ENCODE measurements at places on chromosomes 5 and 9.

GRCh38 chr5:411728-412127 is 31.2 kb upstream of the EXOC3 start:
- no peak for DNase-seq

DNA sequence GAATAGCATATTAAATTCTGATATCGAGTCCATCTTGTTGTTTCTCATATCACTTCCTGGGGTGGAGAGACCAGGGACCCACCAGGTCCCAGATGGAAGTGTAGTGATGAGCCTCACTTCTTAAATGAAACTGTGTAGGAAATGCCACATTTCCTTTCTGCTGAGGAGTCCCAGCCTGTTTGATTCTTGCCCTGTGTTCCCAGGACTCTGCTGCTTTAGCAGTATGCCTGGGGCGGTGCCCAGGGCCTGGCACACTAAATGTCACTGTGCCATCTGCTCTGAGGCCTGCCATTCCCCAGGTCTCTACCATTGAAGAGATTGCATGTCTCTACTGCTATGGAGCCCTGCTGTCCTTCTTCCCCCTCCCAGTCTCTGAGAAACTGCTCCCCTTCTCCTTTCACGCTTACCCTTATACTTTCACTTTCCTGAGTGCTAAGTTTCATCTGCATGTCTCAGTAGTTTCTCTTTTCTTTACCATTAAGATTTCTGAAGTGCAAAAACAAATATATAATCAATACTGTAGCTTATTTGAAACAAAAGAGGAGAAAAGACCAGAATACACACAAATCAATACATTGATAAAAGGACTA is 260.4 kb downstream of the GABRB2 start:
- DNase-seq, result peak; percentile 92

DNA sequence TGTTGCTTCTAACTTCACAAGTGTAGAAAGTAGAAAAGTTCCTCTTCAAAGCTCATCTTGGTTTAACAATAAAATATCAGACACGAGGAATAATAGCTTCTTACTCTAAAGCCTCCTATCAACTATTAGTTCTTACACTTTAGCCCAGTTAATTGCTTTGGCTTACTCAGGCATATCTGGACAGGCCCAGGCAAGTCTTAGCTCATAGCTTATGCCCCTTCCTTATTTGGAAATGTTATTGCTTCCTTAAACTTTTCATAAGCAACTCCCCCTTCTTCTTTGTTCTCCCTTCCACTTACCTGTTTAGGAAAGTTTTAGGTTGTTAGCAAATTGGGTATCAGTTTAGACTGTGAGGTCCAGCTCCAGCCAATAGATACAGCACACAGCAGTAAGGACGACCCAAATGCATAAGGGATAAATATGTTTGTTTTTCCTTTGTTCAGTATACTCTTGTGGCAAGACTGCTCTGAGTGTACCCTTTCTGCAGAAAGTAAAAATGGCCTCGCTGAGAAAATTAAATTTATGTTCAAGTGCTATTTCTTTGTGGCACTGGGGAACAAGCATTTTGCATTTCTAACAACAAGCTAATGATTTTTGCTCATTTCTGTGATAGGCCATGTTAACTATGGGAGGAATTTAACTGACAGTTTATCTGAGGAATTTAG is 162.1 kb downstream of the SMC2 start:
- no peak for DNase-seq

GRCh38 chr5:102271759-102272158 is 24.3 kb downstream of the SLCO4C1 start:
- DNase-seq, result no peak

- no peak for DNase-seq
Measured at GRCh38 chr5:158654415-158654814, 445.3 kb downstream of the EBF1 start.

DNA sequence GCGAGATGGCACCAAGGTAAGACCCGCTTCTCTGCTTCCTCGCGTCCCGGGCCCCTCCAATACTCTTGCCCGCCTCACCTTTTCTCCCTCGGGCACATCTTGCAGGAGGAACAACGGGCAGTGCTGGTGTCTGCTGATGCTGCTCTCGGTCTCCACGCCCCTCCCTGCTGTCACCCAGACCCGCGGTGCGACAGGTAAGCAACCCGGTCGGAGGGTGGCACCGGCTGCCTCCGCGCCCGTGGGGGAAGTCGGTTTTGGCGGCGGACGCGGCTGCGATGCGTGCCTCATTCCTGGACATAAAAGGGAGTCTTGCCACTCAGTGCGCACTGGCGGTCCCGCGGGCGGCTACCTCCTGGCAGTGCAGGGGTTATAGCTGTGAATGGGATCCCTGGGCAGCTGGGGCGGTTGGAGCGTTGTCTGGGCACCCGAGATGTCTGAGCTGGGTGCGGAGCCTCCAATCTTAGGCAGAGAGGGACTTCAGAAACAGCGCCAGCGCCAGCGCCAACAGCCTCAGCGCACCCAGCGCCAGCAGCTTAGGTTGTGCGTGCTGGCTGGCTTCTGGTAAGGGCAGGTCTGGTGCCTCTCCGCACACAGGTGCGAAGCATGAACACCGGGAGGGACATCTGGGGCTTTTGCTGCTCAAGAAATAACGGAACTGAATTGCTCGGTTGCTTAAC is 488 bp downstream of the COL15A1 start:
- no peak for DNase-seq

- DNase-seq, result no peak
Measured at GRCh38 chr5:91283326-91283725, 99.8 kb downstream of the ARRDC3 start.

- DNase-seq, result no peak
Measured at GRCh38 chr5:42887575-42887974, 75.9 kb upstream of the SELENOP start.

GRCh38 chr9:18639911-18640310 is 166.0 kb downstream of the ADAMTSL1 start:
- DNase-seq, result no peak

- no peak for DNase-seq
Measured at GRCh38 chr9:137354845-137355760, 53.0 kb upstream of the NRARP start.

- DNase-seq, result no peak
Measured at GRCh38 chr9:14311956-14312685, 1.8 kb downstream of the NFIB start.

GRCh38 chr9:113772121-113772810 is 103.8 kb upstream of the ZNF618 start:
- DNase-seq, result no peak

DNA sequence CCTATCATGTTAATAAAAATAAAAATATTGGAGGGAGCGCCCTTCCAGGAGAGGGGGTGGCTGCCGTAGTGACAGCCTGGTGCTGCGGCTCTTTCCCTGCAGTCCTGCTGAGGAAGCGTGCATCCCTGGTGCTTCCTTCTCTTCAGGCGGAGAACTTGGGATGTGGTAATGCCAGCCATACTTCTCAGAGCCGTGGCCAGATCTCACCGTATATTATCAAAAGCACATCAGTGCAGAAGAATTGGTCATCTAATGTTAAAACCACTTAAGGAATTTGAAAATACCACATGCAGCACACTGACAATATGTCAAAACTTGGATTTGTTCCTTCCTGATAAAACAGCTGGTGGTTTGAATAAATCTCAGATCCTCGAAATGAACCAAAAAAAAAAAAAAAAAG is 17.7 kb downstream of the C9orf40 start:
- no peak for DNase-seq

DNA sequence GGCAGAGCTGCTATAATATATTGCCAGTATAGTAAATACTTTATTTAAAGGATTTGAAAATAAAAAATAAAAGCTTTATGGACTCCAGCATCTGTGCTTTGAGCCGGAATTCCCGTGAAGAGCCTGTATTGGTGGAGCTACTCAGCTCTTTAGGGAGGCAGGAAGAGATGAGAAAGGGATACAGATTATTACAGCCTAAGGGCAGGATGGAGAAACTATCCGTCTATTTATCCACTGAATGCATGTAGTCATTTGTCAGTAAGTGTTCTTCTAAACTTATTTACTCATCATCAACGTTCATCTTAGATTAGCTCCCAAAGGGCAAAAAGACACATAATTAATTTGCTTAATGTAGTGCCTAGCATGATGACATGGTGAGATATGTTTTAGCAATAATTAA is 48.4 kb downstream of the SLC1A1 start:
- no peak for DNase-seq

GRCh38 chr9:127168756-127169574 is 46.5 kb upstream of the ANGPTL2 start:
- no peak for DNase-seq

DNA sequence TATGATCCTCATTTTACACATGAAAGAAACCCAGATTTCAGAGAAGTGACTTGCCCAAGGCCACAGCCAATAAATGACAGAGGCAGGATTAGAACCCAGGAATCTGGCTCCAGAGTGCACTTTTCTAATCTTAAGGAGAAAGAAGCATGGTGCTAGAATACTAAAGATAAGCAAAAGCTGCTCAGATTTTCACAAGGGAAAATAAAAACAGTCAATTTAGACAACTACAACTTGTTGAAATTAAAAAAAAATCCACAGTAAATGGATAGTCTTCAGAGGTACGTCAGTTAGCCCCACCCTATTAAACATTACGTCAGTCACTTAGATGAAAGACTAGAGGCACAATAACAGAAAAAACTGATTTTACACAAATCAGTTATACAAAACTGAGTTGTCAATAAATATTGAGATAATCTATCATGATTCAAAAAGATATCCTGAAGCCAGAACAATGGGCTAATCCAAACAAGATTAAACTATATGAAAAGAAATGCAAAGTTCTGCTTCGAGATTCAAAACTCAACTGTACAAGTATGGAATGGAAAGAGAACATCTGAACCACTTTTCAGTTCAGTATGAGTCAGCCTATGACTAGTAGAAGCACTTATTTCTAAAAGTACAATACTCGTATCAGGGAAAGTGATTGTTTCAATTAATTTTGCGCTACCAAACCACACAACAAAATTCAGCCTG is 9.3 kb downstream of the TMEM245 start:
- no peak for DNase-seq

DNA sequence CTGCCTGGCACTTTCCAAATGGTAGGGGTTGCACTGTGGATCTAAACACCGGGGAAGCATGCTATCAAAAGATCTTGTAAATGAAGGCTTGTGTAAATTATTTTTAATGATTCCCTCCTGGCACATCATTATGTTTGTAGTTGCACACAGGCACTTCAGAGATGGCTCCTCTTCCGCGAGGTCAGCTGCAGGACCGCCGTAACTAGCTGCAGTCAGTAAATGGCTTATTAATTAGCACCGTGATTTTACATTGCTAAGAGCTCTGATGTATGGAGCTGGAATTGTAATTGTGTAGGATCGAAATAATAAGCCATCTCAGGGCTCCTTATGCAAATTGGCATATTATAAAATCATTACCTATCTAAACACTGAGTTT is 397.6 kb upstream of the IRX1 start:
- no peak for DNase-seq

DNA sequence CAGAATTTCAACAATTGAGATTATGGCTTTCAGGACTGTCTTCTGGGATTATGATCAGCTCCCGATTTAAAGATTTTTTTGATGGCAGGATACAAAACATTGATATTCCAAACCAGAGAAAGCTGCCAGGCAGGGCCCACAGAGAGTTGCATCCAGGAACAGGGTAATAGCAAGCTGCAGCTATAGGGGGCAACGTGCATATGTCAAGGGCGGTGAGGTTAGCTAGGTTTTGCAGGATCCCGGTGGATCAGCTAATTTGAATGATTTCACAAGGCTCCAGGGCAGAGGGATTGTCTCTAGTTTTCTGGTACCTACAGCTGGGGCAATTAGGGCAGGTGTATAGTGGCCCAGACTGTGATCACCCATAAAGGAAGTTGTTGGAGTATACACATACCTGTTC is 339.4 kb downstream of the CHSY3 start:
- DNase-seq, result no peak

GRCh38 chr9:130008538-130008937 is 34.5 kb downstream of the FNBP1 start:
- no peak for DNase-seq

GRCh38 chr9:111349766-111350165 is 19.7 kb upstream of the OR2K2 start:
- no peak for DNase-seq

DNA sequence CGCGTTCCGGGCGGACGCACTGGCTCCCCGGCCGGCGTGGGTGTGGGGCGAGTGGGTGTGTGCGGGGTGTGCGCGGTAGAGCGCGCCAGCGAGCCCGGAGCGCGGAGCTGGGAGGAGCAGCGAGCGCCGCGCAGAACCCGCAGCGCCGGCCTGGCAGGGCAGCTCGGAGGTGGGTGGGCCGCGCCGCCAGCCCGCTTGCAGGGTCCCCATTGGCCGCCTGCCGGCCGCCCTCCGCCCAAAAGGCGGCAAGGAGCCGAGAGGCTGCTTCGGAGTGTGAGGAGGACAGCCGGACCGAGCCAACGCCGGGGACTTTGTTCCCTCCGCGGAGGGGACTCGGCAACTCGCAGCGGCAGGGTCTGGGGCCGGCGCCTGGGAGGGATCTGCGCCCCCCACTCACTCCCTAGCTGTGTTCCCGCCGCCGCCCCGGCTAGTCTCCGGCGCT is at the start of gene DAPK1:
Gene DAPK1, plus strand, starts transcription at position 264 of the 442 bp plus-strand sequence. CDS start 1,211 bp downstream, outside the sequence.
- no peak for DNase-seq

DNA sequence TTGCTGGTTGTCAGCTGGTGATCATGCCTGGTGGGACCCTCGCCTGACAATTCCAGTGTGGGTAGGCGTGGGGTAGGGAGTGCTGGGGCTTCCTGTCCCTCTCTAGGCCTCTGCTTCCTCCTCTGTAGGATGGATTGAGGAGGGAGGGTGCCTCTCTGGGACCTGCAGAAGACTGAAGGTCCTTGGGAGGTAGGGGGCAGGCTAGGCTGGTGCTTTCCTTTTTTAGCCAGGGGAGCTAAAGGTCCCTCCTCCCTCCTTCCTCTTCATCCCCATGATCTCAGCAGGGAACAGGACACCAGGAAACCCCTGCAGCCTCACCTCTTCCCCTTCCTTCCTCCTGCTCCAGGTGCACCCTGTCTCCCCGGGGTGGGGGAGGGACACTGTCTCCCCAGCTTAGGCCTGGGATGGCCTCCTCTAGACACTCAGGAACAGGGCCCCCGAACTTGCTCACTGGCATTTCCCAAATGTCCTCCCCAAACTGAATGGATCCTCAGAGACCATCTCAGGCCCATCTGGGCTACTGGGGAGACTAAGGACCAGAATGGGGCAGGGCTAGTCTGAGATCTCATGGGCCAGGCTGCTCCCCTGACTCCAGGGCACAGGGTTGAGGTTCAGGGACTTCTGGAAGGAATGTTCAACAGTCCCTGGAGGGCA is 8.4 kb downstream of the SH2D3C start:
- DNase-seq, result no peak

Measured in cerebellar nuclear complex (tissue), 1 donor.